ENCODE measurements at places on chromosomes 5 and 9. TPM values are rescaled to one million over a fixed set of nuclear protein-coding genes. Genes with fewer than 3 reads are reported as not detected.

DNA sequence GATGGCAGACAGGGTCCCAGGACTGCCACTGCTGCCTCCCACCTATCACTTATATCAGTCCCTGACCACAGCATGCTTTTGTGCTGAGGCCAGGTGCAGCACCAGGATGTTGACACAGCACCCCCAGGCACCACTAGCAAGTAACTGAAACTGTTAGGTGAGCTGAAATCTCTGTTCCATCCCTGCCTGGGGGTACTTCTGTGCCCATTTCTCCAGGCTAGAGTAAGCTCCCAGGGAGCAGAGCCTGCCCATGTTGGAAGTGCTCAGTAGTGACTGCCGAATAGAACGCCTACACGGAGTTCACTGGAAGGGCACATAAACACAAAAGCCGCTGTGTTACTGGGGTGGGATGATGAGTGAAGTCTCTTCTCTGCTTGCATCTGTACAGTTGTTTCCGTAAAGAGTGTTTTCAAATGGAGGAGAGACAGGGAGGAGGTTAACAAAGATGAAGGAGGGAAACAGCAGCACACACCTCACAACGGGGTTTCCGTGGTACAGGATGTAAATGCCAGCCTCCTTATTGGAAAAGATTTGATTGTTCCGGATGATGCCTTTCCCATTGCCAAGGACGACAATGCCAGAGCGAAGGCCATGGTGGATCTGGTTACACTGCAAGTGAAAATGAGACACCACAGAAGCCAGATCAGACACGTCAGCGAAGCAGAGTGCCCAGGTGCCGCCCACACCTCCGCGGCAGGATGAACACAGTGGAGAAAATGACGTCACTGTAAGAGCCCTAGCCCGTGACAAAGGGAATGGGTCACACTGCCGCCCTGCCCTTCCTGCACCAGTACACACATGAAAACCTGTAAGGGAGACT lies 43.1 kb downstream of the POLR1E start:
- no peak for DNase-seq

- no peak for DNase-seq
Measured at GRCh38 chr5:38793099-38793498, 52.7 kb upstream of the OSMR start.

DNA sequence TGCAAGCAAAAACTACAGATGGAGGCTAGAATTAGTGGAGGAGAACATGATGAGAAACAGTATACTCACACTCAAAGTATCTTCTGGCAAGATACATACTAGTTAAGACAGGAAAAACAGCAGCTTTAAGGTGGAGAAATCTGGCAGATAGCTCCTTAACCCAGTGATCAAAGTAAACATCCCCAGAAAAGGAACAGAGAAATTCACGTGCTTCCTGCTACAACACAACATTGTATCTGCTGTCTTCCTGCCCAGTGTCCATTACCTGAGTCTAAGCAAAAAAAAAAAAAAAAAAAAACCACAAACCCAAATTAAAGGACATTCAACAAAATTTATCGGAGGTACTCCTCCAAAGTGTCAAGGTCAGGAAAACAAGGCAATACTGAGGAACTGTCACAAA lies 38.4 kb downstream of the ROR2 start:
- no peak for DNase-seq

- no peak for DNase-seq
Measured at GRCh38 chr9:69009708-69010107, 4.2 kb downstream of the PRKACG start.

- DNase-seq: no peak
Measured at GRCh38 chr5:14829396-14829795, 42.2 kb downstream of the ANKH start.

GRCh38 chr5:75260708-75261107 lies 24.0 kb upstream of the ANKRD31 start:
- no peak for DNase-seq

GRCh38 chr9:94870465-94870792 lies 143.9 kb downstream of the AOPEP start:
- no peak for DNase-seq

The KLF4 gene
- 52.7 TPM for total RNA-seq

The FOCAD gene
- total RNA-seq: 23.4 TPM

The CD72 gene
- 6.4 TPM for total RNA-seq

The TAL2 gene
- total RNA-seq: not detected

The DMRT3 gene
- total RNA-seq: 0.29 TPM

The C5orf52 gene
- not detected for total RNA-seq

The PCDHB11 gene
- 4.6 TPM for total RNA-seq

The SLC34A1 gene
- not detected for total RNA-seq

The SV2C gene
- total RNA-seq: 0.59 TPM

The NME5 gene
- total RNA-seq: 1.9 TPM

Measured in breast epithelium (tissue), 4 donors.